ENCODE measurements at places on chromosomes 11 and 22. TPM values are rescaled to one million over a fixed set of nuclear protein-coding genes. Genes with fewer than 3 reads are reported as not detected.

The IGLL1 gene
- total RNA-seq = not detected

The KDELR3 gene
- 0.31 TPM for total RNA-seq

The FGF19 gene
- total RNA-seq = not detected

The SELENOH gene
- 42.9 TPM for total RNA-seq

The ROM1 gene
- total RNA-seq = 0.94 TPM

Measured in parietal lobe (tissue), 2 donors.